ENCODE measurements at places on chromosomes 11 and 22.

- DNase-seq, result no peak
Measured at GRCh38 chr11:78428773-78429172, 11.2 kb upstream of the GAB2 start.

DNA sequence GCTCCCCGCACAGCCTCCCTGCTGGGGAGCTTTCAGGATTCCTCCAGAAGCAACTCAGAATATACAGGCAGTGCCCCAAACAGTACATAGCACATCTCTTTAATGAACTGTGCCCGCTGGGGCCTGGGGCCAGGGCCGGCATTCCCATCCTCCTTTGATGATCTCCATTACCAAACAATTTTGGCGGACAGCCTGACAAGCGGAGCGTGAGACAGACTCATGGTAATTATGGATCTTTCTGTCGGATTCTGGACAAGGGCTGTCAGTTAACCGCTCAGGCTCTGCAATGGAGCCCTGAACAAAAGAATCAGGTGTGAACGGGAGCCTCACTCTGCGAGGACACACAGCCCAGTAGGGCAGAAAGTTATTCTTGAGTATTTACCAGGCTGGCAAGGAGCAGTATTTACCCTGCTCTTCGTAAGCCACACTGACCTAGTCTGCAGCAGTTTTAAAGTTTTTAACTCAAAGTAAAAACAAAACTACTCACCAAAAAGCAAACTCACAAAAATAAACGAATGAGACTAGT, 174.0 kb downstream of the TBC1D22A start:
- DNase-seq, result peak; percentile 42

- no peak for DNase-seq
Measured at GRCh38 chr11:3198815-3199214, 19.8 kb downstream of the MRGPRG start.

- no peak for DNase-seq
Measured at GRCh38 chr22:21694795-21695429, 29.1 kb downstream of the PPIL2 start.

- peak; percentile 47 for DNase-seq
Measured at GRCh38 chr22:44595841-44596341, 97.9 kb upstream of the RTL6 start.

GRCh38 chr11:113618360-113618759, 87.7 kb downstream of the TMPRSS5 start:
- DNase-seq, result no peak

GRCh38 chr11:12862696-12863469, 146.2 kb upstream of the RASSF10 start:
- DNase-seq, result peak; percentile 61

DNA sequence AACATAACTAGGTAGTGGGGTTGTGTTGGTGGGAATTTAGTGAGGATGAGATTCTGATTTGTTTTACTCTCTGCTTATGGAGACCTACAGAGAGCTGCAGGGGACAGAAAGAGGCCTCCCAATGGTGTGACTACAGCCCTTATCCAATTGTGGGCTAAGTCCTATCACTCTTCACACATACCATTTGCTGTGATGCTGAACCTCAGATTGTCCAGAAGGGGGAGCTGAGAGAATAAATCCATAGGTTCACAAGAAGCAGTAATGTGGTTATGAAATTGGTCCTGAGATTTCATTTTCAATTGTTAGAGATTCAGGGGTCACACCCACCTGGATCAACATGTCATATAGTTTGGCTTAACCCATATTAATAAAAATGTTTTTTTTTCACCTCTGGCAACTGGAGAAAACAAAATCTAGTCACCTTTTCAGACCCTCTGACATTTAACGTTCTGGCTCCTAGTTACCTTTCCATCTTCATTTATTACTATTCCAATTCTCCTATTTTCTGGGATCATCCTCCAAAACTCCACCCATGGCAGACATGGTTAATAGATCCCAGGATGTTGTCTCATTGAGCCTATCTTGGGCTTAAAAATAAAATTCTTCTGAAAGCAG, 53.3 kb upstream of the PTPN5 start:
- no peak for DNase-seq

- DNase-seq, result no peak
Measured at GRCh38 chr11:62461740-62462507, 43.1 kb downstream of the SCGB1A1 start.

DNA sequence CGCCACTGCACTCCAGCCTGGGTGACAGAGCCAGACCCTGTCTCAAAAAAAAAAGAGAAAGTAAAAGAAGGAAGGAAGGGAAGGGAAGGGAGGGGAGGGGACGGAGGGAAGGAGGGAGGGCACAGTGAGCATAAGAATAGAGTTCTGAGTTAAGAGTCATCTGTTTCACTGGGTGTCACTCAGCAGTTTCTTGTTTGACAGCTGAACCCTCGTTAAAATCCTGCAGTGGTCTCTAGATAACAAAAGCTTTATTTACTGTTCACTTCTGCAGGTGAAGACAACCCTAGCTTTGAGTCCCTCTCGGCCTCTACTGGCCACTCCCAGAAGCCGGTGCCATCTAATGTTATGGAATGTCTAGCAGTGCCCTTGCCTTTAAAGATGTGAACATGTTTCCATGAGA, 71.2 kb downstream of the CLPB start:
- no peak for DNase-seq

DNA sequence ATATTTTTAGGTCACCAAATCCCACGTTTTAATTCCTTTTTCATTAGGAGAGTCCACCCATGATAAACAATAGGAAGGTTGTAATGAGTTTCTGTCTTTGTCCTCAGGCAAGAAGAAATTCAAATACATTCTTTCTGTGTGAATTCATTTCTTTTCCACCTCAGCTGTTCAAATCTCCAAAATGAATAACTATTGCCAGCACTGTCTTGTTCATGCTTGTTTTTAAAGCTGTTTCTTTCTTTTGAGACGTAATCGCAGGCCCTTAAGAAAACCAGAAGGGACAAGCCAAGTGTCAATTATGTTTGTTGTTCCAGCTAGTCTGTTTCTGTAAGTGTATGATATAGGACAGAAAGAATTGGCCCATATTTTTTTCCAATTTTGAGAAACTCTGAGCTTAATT, 20.2 kb downstream of the MMP27 start:
- no peak for DNase-seq

Measured in kidney epithelial cell (primary cell).